ENCODE measurements at places on chromosomes 1 and 21. TPM values are rescaled to one million over a fixed set of nuclear protein-coding genes. Genes with fewer than 3 reads are reported as not detected.

ITSN1 gene
- total RNA-seq: 2.0 TPM

SLC9C2 gene
- not detected for total RNA-seq

SLAMF9 gene
- total RNA-seq: not detected

LCK gene
- total RNA-seq: 441 TPM

STUM gene
- not detected for total RNA-seq

MX2 gene
- total RNA-seq: 158 TPM

LIPI gene
- not detected for total RNA-seq

GLUL gene
- 18.3 TPM for total RNA-seq

PKN2 gene
- 20.0 TPM for total RNA-seq

ITGB2 gene
- total RNA-seq: 372 TPM

FMN2 gene
- total RNA-seq: not detected

TBX15 gene
- total RNA-seq: not detected

ZSWIM5 gene
- 0.47 TPM for total RNA-seq

TTC22 gene
- total RNA-seq: 17.9 TPM

S100A9 gene
- total RNA-seq: not detected

COL24A1 gene
- not detected for total RNA-seq

TSEN15 gene
- 37.6 TPM for total RNA-seq

ZNF648 gene
- not detected for total RNA-seq

ADAMTSL4 gene
- total RNA-seq: 0.35 TPM

FHAD1 gene
- not detected for total RNA-seq

IL19 gene
- total RNA-seq: not detected

IL24 gene
- not detected for total RNA-seq

C1orf185 gene
- total RNA-seq: not detected

TMEM54 gene
- not detected for total RNA-seq

FAM72C gene
- total RNA-seq: 10.9 TPM

JAK1 gene
- total RNA-seq: 173 TPM

HSD3B1 gene
- total RNA-seq: not detected

MAP3K21 gene
- total RNA-seq: 1.9 TPM

EXO1 gene
- 51.6 TPM for total RNA-seq

CDC42 gene
- total RNA-seq: 340 TPM

RPTN gene
- not detected for total RNA-seq

RHBG gene
- total RNA-seq: not detected

MTF2 gene
- 70.6 TPM for total RNA-seq
